ENCODE measurements at places on chromosomes 12 and 14.

GRCh38 chr12:51021694-51022093, 4.5 kb downstream of the SLC11A2 start:
- no peak for DNase-seq

DNA sequence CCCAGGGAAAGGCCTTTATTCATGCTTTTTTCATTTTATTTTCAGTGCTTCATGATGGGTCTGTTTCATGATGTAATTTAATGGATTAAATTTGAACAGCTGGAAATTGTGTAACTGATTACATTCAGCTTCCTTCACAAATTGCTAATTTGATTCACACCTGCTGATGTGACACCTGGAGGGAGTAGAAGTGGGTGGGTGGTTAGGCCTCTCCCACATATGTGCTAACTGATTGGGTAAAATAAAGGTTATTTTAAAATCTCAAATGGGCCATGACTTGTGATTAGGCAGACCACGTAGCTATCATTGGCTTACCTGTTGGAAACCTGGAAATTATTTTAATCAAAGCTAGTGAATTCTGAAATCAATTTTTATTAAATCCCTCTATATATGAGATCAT, 142.1 kb downstream of the GXYLT1 start:
- DNase-seq: no peak

GRCh38 chr12:33825442-33825841, 196.9 kb upstream of the ALG10 start:
- no peak for DNase-seq

GRCh38 chr14:55547650-55548315, 32.2 kb upstream of the KTN1 start:
- no peak for DNase-seq

DNA sequence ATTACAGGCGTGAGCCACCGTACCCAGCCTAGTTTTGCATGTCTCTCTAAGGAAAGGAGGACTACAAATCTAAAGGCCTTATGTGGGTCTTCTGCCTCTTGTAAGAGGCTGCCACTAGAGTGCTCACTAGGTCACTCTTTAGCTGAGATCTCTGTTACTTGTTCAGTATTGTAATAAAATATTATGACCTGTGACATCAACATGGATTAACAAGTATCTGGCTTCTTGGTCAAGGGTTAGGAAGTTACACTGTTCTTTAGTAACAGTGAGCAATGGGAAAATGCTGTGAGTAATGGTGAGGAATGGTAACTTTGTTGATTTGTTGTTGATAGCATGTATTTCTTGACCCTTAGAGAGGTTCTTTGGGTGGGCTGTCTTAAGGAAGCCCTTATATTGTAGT, 50.5 kb downstream of the ERC1 start:
- no peak for DNase-seq

DNA sequence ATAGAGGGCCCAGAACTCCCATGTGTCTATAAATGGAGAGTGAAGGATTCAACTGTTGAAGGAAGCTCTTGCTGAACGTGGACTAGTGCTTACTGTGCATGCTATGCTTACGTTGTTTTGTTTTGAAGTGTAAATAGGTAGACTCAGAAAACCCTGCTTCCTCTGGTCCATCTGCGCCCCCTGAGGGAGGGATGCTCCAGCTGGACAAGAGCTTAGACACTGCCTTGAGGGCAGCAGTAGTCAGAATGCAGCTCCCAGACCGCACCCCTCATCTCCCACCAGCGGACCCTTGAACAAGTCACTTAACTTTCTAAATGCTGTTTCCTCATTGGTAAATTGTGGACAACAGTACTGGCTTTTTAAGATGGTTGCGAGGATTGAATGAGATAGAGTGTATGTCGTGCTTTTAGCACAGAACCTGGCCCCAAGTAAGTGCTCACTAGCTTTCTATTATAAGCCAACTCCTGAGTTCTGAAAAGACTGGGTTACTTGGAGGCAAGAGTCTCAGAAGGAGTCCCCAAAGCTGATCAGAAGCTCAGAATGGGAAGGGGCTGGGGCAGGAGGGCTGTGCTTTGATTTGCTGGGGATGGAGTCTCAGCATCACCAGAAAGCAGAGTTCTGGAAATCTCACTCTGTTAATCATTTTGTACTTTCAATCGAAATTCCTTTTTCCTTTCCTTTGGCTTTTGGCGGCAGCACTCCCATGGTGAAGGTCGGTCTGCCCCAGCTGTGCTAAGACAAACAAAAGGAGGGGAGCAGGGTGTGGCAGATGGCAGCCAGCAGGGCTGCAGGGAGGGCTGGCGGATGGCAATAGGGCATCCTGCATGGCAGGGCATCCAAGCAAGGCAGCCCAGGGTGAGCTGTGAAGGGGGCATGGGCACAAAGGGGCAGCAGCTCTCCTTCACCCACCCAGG, 15.6 kb downstream of the AGAP2 start:
- DNase-seq: no peak

DNA sequence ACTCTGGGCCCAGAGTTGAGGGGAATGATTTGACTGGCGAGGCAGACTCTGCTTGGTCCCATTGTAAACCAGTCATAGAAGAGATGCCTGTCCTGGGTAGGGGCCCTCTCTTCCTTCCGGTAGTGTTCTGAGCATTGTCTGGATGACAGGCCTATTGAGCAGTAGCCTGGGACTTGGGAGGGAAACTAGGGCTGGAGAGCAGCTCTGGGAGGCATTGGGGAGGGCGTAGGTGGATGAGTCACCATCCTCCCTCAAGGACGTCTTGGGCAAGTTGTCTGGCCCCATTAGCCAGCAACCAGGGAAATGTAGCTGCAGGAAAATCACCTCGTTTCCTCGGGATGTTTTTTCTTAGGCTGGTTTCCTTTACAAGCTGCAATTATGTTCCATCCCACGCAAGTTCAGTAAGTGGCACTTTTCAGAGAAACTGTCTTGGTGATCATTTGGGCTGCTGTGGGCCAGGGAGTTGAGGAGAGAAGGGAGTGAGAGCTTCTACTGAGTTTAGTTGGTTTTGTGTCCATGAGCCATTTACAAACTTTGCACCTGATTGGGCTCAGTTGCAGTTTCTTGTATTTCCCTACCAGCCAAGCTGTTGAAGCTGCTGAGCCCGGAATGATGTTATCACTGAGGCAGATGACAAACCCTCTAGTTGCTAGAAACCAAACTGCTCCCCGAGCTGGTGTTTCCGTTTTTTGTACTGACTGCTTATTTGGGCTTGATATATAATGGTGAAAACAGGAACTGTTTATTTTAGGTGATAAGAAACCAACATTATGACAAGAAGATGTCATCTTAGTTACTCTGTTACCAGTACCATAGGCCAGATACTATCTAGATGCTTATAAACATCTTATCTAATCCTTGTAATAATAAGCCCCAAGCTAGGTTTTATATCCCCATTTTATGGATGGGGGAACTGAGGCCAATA, 147.6 kb downstream of the CHST11 start:
- DNase-seq: peak; percentile 38

DNA sequence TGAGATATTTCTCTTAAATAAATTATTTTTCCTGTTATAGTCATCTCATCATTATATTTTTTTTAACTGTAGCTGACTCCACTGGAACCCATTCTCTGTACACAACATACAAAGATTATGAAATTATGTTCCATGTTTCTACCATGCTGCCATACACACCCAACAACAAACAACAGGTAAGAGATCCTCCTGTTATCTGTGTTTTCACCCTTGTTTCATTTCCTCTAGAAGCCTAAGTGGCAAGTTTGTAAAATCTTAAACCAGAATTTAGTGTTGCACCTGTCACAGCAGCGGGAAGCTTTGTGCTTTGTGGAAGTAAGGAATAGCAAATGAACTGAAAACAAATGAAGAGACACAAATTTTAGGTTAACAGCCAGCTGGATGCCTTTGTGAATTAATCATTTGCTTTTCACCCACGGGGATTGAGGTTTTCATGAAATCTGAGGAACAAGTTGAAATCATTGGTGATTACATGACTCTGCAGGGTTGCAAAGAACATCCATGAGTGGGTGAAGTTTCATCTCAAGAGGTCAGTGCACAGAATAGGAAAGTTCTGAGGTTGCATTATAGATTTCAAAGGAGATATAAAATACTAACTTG, 273.9 kb upstream of the RGS6 start:
- DNase-seq: no peak

DNA sequence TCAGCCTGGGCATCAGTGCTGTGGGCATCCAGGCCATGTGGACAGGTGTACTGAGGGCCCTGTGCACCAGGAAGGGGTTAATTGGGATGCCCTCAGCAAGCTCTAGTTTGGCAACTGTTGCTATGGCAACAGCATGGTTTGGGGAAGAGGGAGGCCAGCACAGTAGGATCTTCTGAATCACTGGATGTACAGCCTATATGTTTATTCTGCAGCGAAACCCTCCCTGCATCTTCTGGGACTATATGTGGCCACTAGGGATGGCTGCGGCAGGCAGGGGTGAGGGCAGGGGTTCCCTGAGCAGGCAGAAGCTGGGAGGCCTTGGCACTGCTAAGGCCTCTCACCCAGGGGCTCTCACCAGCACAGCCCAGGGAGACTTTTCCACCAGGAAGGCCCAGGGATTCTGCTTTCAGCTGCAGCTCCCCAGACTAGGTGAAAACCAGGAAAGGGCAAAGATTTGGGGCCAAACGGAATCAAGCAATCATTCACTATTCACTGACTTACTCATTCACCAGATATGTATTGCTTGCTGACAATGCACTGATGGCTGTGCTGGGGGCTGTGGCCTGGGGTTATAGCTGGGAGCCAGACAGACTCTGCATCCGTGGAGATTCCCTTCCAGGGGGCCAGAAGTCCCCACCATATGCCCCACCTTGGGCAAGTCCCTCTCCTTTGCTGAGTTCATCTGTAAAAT, 42.8 kb downstream of the IRF2BPL start:
- DNase-seq: no peak

- no peak for DNase-seq
Measured at GRCh38 chr12:106097011-106097410, 41.7 kb downstream of the NUAK1 start.

GRCh38 chr14:100403105-100403504, 80.0 kb downstream of the SLC25A47 start:
- DNase-seq: no peak

GRCh38 chr14:72686101-72686500, 207.8 kb downstream of the DPF3 start:
- DNase-seq: no peak

DNA sequence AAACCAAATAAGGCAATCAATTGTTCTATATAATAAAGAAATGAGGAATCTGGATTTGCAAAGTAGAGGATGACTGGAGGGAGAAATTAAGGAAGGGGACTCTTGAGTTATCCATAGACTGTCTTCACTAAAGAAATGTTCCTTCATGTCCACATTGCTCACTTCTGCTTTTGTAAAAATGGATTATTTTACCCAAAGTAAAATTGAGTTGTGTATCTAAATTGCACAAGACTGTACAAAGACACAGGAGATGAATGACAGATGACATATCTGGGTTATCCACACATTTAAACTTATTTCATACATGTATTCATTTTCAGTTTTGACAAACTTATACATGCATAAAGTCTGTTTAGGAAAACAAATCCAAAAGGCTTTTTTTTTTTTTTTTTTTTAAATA, 11.3 kb downstream of the ATP2B1 start:
- no peak for DNase-seq

DNA sequence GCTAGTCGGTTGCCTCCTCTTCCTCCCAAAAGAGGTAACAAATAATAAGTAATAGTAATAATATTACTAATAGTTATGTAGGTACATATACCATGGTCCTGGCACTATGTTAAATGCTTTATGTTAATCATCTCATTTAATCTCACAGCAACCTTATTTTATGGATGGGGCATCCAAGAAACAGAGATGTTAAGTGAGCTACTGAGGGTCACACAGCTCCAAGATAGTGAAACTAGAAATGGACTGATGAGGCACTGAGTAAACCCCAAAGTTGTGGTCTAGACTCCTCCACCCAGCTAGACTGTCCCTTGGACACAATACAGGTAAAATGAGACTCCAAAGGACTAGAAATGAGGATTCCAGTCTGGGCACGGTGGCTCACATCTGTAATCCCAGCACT, 15.1 kb downstream of the ZFHX2 start:
- no peak for DNase-seq

GRCh38 chr12:107469011-107469410, 216.6 kb upstream of the PWP1 start:
- no peak for DNase-seq

DNA sequence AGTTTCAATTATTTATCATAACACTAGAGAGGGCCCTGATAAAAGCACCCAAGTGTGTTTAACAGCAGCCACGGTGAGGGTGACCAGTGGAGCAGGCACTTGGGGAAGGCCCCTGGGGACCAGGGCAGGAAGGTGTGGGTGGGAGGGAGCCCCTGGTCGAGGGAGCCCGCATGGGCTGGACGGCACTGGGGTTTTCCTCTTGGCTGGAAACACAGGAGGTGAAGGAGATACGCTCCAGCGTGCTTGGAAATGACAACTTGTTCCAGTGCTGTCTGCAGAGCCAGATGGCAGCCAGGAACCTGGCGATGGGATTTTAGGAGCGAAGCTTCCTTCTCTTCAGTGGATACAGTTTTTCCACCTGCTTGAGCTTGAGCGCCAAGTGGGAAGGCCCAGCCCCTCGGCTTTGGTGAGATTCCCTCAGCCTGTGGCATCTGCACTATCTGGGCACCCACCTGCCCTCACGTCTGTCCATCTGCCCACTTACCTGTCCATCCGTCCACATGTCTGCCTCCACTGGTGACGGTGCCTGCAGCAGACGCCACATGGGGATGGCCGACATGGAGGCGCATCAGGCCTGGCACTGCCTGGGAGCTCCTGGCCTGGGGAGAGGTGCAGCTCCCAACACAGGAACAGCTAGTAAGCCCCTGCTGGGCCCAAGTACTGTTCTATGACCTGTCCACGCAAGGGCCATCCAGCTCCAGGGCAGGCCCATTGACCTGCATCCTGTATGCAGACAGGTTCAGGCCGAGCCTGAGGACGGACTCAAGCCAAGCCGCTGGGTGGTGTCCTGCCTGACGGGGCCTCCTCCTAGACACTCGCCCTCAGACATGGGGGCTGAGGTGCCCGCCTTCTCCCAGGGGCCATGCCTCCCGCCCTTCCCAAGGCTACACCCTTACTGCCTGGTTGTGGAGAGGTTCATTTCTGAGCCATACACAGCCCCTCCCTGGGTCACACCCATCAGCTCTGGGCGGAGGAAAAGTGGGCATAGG, 192.2 kb upstream of the C14orf180 start:
- DNase-seq: no peak

DNA sequence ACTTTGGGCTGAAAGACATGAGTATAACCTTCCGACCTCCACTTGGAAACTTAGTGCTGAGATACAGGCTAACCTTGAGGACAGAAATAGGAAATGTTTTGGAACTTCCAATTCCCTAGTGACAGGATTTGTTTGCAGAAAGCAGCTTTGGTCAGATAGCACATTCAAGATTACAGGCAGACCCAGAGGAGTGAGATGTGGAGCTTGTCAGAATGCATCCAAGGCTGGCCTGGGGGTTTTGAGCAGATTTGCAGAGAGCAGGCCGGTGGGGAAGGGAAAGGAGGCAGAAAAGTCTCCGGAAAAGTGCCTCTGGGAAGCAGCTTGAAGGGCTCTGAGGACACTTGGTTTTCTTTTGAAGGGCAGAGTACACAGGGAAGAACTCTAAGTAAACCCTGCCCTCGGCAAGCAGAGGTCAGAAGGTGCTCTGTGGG, 180.3 kb downstream of the ETV6 start:
- DNase-seq: no peak

GRCh38 chr14:69658664-69659261, 47.4 kb downstream of the SUSD6 start:
- DNase-seq: peak; percentile 42

GRCh38 chr14:88476214-88476774, 78.5 kb downstream of the PTPN21 start:
- DNase-seq: no peak

GRCh38 chr14:33777681-33778080, 173.2 kb downstream of the EGLN3 start:
- no peak for DNase-seq

GRCh38 chr12:102009796-102010195, 52.0 kb downstream of the WASHC3 start:
- DNase-seq: no peak

GRCh38 chr12:113587720-113588119, 116.0 kb upstream of the LHX5 start:
- no peak for DNase-seq

All from activated CD4-positive, alpha-beta T cell treated with anti-CD3 and anti-CD28 coated beads for 4 hours (primary cell).